Adrenal gland (tissue), 19 donors: ENCODE measurements at places on chromosomes 16 and 17. TPM values are rescaled to one million over a fixed set of nuclear protein-coding genes. Genes with fewer than 3 reads are reported as not detected.
A peak's percentile ranks its signal among the peaks of the same experiment; 100 is the strongest.

DNA sequence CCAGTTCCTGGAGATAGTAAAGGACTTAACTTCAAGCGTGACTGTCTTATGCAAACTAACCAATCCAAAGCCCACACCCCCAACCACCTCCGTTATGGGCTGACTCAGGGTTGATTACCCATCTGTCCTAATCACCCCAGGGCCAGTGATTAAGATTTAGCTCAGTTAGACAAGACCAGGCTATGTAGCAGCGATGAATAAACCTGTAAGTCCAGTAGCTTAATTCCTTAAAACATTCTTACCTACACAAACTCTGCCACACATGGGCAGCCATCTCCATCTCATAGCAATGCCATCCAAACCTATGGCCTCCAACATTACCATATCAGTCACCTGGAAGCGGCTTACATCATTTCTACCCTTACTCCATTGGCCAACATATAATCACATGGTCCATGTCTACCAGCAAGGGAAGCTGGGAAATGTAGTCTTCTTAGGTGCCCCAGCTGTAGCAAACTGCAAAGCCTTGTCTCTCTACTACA is 266.7 kb downstream of the SHISA9 start:
- no peaks in the 10 kb centered on the region for H3K4me1 ChIP-seq
- no peak overlapping the region for H3K4me3 ChIP-seq
- H3K27ac ChIP-seq = no peak overlapping the region
- no peaks in the 10 kb centered on the region for H3K36me3 ChIP-seq

MMP15 gene
- total RNA-seq = 6.6 TPM

DNA sequence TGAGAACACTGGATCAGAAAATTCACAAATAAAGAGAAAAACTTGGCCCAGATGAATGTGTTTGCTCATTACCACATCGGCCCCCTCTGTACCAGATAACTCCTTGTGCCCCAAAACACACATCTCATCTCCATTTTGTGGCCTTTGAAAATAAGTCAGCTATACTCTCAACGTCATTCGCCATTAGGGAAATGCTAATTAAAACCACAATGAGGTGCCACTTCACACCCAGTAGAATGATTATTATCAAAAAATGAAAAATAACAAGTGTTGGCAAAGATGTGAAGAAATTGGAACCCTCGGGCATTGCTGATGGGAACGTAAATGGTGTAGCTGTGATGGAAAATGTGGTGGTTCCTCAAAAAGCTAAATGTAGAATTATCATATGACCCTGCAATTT is 34.6 kb upstream of the AKTIP start:
- no peak overlapping the region for H3K4me3 ChIP-seq
- no peak overlapping the region for H3K27ac ChIP-seq
- H3K4me1 ChIP-seq = no peaks in the 10 kb centered on the region
- peaks cover 1% of the 10 kb centered on the region for H3K27me3 ChIP-seq

DNA sequence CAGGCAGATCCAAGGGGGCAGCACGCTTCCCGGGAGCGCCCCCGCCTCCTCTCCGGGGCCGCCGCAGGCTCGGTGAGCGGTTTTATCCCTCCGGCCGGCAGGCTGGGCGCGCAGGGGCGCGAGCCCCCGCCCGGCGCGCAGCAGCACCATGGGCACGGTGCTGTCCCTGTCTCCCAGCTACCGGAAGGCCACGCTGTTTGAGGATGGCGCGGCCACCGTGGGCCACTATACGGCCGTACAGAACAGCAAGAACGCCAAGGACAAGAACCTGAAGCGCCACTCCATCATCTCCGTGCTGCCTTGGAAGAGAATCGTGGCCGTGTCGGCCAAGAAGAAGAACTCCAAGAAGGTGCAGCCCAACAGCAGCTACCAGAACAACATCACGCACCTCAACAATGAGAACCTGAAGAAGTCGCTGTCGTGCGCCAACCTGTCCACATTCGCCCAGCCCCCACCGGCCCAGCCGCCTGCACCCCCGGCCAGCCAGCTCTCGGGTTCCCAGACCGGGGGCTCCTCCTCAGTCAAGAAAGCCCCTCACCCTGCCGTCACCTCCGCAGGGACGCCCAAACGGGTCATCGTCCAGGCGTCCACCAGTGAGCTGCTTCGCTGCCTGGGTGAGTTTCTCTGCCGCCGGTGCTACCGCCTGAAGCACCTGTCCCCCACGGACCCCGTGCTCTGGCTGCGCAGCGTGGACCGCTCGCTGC is 832 bp downstream of the CDK5R1 start:
- peak; percentile 43 for DNase-seq
- peaks cover 2% of the 10 kb centered on the region for H3K36me3 ChIP-seq
- no peak overlapping the region for H3K4me3 ChIP-seq

TMEM106A gene
- total RNA-seq = 2.1 TPM

GRCh38 chr16:1333149-1333812 is at the start of gene BAIAP3:
TSS of gene BAIAP3 (plus strand) at chr16:1333645. CDS start at chr16:1338550, 4,905 bp downstream.
- no peaks in the 10 kb centered on the region for H3K36me3 ChIP-seq
- DNase-seq = peak; percentile 53
- H3K27ac ChIP-seq = no peak within 1 kb of the TSS
- peaks cover 32% of the 10 kb centered on the region for H3K4me1 ChIP-seq

HOXB4 gene
- 3.8 TPM for total RNA-seq

ZSCAN10 gene
- 0.50 TPM for total RNA-seq

SMIM5 gene
- not detected for total RNA-seq

GRCh38 chr16:11253995-11254912 is 1.8 kb downstream of the SOCS1 start:
- no peak for DNase-seq
- H3K27me3 ChIP-seq = no peaks in the 10 kb centered on the region
- H3K36me3 ChIP-seq = no peaks in the 10 kb centered on the region
- peak overlapping the region; percentile 96 for H3K27ac ChIP-seq
- no peaks in the 10 kb centered on the region for H3K4me1 ChIP-seq
- no peak overlapping the region for H3K4me3 ChIP-seq

CSH1 gene
- total RNA-seq = not detected

ACSM2A gene
- not detected for total RNA-seq

ITGA2B gene
- 0.51 TPM for total RNA-seq

GRCh38 chr17:81885869-81886548 is 5.4 kb downstream of the ALYREF start:
- H3K36me3 ChIP-seq = no peaks in the 10 kb centered on the region
- H3K27ac ChIP-seq = peak overlapping the region; percentile 43
- peaks cover 25% of the 10 kb centered on the region for H3K4me1 ChIP-seq
- peak; percentile 94 for DNase-seq
- no peak overlapping the region for H3K4me3 ChIP-seq
- no peaks in the 10 kb centered on the region for H3K27me3 ChIP-seq

- no peak overlapping the region for H3K27ac ChIP-seq
- no peak for DNase-seq
- H3K4me1 ChIP-seq = no peaks in the 10 kb centered on the region
These were observed 26.7 kb upstream of the JPT2 start for GRCh38 chr16:1651094-1651973.

DNA sequence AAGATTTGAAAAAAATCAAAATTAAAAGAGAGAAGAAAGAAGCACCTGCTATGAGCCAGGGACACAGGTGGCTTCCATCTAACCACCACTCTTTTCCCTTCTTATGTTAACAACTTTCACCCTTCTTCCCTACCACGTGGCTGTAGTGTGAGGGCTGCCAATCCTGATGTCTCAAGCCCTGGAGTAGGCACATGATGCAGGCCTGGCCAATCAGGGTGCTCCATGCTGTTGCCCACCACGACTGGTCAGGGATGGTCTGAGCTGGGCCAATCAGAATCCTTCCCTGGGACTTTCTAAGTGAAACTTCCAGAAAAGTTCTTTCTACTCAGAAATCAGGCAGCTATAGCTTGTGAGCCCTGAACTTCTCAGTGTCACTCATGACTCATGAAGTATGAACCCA is 140.7 kb downstream of the SDK2 start:
- no peaks in the 10 kb centered on the region for H3K27me3 ChIP-seq
- no peak overlapping the region for H3K27ac ChIP-seq

DNA sequence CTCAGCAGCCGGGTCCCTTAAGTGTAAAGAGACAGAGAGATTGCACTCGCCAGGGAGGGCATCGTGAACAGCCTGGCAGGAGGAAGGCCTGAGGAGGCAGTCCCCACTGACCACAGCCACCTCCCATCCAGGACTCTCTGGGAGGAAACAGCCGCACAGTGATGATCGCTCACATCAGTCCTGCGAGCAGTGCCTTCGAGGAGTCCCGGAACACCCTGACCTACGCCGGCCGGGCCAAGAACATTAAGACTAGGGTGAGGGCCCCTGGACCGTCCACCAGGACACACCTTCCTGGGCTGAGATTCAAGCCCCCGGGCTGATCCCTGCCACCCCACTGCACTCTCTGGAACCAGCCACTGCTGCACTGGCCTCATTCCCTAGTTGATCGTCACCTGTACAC is 14.0 kb downstream of the BTBD17 start:
- H3K27me3 ChIP-seq = peaks cover 15% of the 10 kb centered on the region
- no peak overlapping the region for H3K4me3 ChIP-seq
- no peak overlapping the region for H3K27ac ChIP-seq

GRCh38 chr17:79892457-79893241 is 53.4 kb upstream of the CBX4 start:
- H3K36me3 ChIP-seq = no peaks in the 10 kb centered on the region
- peaks cover 9% of the 10 kb centered on the region for H3K27me3 ChIP-seq
- no peak overlapping the region for H3K27ac ChIP-seq
- H3K4me1 ChIP-seq = peaks cover 3% of the 10 kb centered on the region

CES5A gene
- not detected for total RNA-seq

SMTNL2 gene
- total RNA-seq = 0.17 TPM

TSPAN10 gene
- 2.3 TPM for total RNA-seq

- peaks cover 9% of the 10 kb centered on the region for H3K4me1 ChIP-seq
- no peak for DNase-seq
- H3K36me3 ChIP-seq = no peaks in the 10 kb centered on the region
- no peak overlapping the region for H3K4me3 ChIP-seq
These were observed 2.2 kb upstream of the AURKB start for GRCh38 chr17:8212312-8213180.
